Sigmoid colon (tissue), 7 donors: ENCODE measurements at places on chromosomes 7 and 10. TPM values are rescaled to one million over a fixed set of nuclear protein-coding genes. Genes with fewer than 3 reads are reported as not detected.

DNA sequence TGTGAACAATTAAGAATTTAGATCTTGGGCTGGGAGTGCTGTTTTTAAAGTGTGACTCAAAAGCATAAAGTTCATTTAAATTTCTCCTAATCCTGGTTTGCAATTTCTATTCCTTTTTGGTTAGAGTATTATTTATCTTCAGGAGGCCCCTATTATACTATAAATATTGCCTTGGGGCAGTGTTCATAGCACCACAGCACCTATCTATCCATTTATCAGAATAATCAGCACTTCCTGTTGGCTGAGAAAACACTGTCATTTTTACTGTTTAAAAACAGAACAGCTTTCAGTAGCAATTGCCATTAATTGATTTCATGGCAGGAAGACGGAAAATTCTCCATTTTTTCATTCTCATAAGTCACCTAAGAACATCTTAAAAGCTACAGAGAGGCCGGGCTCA lies 111.4 kb downstream of the KIAA1217 start:
- DNase-seq: no peak

DNA sequence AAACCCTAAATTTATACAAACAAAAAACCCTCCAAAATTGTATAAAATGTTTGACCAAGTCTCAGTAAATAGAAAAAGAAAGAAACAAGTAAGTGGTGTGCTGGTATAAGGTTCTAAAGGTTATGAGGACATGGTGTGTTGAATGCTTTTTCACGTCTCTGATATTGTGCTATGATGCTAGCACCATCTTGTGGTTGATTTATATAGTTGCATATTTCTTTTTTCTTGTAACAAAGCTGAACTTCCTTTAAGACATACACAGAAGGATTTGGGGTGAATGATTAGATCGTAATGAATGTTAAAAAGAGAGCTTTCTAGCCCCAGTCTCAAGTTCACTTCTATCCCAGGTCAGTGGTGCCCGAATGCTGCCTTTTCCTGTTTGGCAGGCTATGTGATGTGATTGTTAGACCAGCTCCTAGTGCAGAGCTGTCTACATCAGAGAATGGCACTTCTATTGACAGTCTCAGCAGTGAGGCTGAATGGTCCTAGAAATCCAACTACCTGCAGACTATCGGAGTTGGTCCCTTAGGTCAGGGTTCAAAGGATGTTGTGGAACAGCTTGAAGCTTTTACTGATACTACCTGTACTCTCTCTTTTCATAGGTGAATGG lies 25.0 kb downstream of the VTI1A start:
- DNase-seq: no peak

DNA sequence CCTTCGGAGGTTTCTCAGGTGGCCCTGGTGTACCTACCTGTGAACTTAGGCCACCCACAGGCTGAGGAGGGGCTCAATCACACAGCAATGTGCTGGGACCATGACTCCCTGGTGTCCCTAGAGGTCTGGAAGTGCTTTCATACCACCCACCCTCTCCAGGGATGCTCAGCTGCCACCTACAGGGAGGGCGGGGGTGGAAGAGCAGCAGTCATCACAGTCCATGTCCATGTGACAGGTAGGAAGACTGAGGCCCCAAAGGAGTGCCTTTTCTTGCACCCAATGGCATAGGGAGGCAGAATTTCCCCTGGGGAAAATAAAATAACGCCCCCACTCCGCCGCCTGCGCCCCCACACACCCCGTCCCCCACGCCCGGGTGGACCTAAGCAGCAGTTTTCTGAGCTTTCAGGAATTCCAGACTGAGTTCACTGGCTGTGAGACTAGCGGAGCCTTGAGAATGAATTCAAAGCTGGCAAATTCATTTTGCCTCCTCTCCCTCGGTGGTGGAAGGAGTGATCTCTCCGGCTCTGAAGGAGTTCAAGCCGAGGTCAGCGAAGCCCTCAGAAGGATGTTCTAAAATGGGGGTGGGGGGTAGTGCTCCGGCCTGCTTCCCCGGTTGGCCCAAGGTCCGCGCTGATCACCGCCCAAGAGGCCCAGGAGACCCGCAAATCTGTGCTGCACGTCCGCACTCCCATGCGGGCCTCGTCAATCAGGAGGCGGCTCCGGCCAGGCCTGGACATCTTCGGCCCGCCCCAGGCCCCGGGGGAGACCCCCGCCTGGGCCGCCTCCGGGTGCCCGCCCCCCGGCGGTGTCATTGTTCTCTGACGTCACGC lies 2.1 kb upstream of the ZMIZ1 start:
- peak; percentile 71 for DNase-seq

DNA sequence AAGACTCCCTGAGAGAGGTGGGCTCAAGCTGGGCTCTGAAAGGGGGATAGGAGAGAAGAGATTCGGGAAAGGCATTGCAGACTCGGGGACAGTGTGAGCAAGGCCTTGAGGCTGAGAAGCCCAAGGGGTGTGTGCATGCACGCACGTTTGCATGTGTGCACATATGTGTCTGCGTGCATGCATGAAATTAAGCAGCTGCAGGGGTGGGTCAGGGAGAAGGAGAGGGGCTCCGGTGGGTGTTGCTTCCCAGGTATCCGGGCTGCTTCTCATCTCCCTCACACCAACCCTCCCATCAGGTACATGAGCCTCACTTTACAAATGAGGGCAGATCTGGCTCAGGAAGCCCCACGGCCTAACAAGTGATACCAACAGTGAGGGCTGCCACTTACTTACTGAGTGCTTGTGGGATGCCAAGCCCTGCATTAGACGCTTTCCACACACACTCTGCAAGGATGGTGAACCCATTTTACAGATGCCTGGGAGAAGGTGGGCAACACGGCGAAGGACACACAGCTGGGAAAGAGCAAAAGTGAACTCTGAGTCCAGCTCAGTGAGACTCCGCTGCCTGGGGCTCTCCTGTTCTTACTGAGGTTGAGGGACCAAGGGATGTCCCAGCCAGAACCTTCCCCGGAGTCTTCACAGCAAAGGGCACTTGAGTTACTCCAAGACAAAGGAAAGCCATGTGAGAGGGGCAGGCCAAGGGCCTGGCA lies 26.4 kb downstream of the ZCCHC24 start:
- peak; percentile 53 for DNase-seq

The CYP2E1 gene
- not detected for polyA plus RNA-seq

The CCSER2 gene
- 10.4 TPM for polyA plus RNA-seq
